Common myeloid progenitor, CD34-positive (primary cell): ENCODE measurements at places on chromosomes 1 and 21.
A peak's percentile ranks its signal among the peaks of the same experiment; 100 is the strongest.

DNA sequence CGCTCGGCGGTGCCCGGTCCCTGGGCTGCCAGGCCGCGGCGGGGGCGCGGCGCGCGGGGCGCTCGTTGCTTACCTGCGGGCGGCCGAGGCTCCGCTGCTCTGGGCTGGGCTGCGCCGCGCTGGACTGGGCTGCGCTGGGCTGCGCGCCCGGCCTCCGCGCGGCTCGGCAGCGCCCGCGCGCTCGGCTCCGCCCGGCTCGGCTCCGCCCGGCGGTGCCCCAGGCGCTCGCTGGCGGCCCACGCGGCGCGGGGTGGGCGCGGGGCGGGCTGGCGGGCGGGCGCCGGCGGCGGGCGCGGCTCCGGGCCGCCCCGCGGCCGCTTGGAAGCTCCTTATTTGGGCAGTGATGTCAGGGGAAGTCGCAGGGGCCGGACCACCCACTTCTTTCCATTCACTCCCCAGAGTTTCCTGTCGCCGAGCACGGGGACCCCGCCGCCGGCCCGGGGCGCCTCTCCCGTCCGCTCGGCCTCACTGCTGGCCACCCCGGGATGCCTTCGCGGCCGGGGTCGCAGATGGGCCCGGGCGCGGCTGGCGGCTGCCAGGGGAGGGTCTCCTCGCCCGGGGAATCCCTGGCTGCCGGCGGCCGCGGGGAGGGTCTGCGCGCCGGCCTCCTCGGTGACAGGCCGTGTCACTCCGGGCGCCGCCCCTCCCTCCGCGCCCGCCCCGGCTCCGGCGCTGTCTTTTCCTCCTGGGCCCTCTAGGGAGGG is 177.7 kb upstream of the EDN2 start:
- peak; percentile 79 for DNase-seq

GRCh38 chr1:153025797-153026196 is 5.2 kb upstream of the SPRR1B start:
- no peak for DNase-seq

DNA sequence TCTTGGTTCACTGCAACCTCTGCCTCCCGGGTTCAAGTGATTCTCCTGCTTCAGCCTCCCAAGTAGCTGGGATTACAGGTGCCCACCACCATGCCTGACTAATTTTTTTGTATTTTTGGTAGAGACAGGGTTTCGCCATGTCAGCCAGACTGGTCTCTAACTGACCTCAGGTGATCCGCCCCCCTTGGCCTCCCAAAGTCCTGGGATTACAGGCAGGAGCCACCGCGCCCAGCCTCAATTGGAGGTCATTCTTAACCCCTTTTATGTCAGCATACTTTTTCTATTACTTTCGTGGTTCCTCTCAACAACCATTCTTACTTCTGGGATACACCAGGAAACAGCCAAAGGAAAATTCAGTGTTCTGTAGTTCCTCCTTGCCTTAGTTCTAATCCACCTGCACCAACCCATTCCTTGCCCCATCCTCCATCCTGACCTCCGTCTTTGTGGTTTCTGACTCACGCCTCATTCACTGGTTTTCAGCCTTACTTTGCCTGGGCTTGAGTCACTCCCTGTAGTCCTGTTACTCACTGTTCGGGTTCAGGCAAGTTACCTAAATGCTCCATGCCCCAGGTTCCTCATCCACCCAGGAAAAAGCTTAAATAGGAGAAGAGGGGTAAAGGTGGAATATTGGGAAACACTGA is 12.9 kb upstream of the BCL10 start:
- no peak for DNase-seq

- DNase-seq: peak; percentile 54
Observed at GRCh38 chr1:1116701-1117468, 996 bp upstream of the C1orf159 start.

GRCh38 chr1:202798260-202798659 is 10.0 kb downstream of the KDM5B start:
- DNase-seq: no peak

DNA sequence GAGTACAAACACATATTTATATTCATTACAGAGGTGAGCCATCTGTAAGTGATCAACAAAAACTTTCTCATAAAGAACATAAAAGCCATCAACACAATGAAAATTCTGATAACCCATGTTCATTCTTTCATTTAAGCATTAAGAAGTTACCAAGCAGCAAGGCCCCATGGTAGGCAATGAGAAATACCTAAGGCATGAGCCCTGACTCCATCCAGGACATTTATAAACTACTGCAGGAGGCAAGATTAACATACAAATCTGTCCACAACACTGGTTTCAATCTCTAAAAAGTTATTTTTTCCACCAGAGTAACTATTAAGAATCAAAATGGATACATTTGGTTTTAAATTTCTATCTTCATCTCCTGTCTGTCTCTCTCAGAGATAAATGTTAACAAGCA is 76.1 kb downstream of the SIPA1L2 start:
- no peak for DNase-seq

DNA sequence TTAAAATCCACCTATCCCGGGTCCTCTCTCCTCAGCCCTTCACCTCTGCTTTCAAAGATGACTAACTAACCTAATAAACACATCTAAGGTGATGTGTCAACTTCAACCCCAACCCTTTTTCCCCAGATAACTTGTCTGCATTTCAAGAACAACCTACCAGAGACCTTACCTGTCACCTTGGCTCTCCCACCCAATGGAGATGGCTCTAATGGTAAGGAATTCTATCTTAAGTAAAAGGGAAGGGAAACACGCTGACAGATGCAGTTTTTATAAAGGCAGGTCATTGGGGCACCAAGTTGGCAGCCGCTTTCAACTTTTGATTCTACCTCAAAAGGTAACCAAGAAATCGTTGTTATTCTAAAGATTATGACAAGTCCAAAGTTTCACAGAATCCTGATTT is 37.6 kb downstream of the MRPL39 start:
- DNase-seq: no peak

- no peak for DNase-seq
Observed at GRCh38 chr1:22895357-22895756, 77.3 kb downstream of the LACTBL1 start.

DNA sequence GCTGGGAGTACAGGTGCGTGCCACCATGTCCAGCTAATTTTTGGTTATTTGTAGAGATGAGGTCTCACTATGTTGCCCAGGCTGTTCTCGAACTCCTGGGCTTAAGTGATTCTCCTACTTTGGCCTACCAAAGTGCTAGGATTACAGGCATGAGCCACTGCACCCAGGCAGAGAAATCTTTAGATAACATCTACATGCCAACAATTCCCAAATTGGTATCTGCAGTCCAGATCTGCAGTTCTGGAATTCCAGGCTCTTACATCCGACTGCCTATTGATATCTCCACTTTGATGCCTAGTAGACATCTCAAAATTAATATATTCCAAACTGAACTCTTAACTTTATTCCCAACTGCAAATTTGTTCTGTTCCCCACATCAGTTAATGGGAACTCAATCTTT is 23.3 kb downstream of the INAVA start:
- DNase-seq: no peak

DNA sequence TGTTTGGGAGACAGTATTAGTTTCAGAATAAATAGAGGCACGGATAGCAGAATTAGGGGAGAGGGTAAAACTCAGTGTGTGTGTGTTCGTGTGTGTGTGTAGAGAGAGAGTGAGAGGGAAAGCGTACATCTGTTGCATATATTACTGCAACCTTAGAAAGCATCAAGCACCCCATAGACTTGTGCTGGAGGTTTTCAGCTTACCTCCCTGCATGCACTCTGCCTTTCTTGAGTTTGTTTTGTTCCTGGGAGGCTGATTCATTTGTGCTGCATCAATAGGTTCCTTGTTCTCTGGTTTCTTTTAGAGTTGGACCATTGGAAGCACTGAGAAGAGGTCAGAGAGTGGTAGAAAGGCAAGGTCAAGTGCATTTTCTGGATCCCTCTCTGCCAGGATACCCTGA is 104.4 kb upstream of the KCNK1 start:
- no peak for DNase-seq

DNA sequence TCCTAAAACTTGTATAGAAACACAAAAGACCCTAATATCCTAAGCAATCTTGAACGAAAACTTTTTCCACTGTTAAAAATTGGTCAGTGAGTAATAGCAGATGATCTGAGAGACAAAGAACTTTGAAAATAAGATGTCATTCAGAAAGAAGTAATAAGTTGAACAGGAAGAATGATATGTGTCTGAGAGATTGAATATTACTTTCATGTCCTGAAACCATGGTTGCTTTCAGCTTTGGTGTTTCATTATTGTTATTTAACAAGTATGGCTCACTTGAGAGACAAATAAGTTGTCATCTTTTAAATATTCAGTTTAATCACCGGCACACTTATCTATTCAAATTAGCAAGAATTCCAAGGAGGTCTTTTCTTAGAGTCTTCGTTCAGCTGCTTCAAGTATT is 11.4 kb downstream of the PRKACB start:
- no peak for DNase-seq

GRCh38 chr1:13583966-13584791 is 547 bp downstream of the PDPN start:
- no peak for DNase-seq
